ENCODE measurements at places on chromosomes 7 and 10.
A peak's percentile ranks its signal among the peaks of the same experiment; 100 is the strongest.

GRCh38 chr10:49571388-49571787 is 32.5 kb upstream of the ERCC6 start:
- DNase-seq: no peak

- no peak for DNase-seq
Observed at GRCh38 chr7:125241548-125241947, 311.9 kb upstream of the POT1 start.

- no peak for DNase-seq
Observed at GRCh38 chr7:150359622-150360362, 8.8 kb upstream of the REPIN1 start.

GRCh38 chr10:133456041-133456951 is 2.6 kb downstream of the SCART1 start:
- no peak for DNase-seq

- DNase-seq: no peak
Observed at GRCh38 chr10:91883549-91884444, 25.5 kb downstream of the FGFBP3 start.

DNA sequence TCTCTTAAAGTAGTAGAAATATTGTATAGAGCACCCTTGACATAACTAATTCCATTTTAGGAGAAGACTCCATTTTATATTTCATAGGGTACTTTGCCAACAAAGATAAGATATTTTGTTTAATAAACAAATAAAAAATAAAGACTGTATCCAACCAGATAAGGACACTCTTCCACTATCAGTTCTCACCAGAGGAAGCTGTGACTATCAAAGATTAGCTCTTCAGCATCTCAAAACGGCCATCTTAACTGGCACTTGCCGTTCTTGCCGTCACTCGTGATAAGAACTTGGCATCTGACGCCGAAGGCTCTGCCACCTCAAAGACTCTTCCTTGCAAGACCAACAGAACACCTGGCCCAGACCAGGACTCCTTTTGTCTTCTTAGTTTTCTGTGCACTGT is 26.3 kb upstream of the AKR1B1 start:
- no peak for DNase-seq

GRCh38 chr7:2157473-2158279 is 75.1 kb downstream of the MAD1L1 start:
- DNase-seq: no peak

DNA sequence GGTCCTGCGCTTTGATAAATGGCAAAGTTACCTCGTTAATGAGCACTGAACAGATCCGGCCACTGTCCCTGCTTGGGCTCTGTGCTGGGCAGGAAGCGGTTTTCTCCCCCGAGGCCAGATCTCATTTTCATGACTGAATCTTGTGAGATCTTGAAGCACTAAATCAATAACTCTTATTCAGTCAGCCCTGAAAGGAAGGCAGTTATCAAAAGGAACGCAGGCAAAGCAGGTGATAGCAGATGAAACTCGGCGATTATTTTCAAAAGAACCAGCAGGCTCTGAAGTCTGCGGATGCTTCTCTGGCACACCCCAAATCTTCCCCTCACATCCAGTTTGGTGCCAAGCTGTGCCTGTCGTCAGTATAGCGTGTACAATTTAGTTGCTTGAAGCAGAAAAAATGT is 228.7 kb downstream of the BAMBI start:
- no peak for DNase-seq

GRCh38 chr10:48604991-48605508 is at the start of gene ARHGAP22:
ARHGAP22 (minus strand) TSS chr10:48605073; CDS start chr10:48604796, 277 bp downstream.
- no peak for DNase-seq

DNA sequence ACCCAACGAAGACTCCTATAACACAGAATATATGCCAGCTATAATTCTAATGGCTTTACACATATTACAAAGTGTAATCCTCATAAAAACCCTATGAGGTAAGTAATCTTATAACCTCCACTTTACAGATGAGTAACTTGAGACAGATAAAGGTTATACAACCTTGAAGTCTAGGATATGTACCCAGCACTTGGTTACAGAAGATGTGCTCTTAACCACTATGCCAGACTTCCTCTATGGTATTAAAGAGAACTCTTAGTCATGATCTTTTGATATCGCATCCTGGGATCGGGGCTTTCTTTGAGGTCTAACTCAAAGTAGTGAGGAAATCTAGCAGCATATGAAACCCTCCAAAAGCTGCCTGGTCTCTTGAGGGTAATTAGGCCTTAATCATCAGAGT is 319.2 kb upstream of the LRRN3 start:
- DNase-seq: no peak

GRCh38 chr7:36207451-36208291 is 54.6 kb downstream of the EEPD1 start:
- DNase-seq: peak; percentile 51

DNA sequence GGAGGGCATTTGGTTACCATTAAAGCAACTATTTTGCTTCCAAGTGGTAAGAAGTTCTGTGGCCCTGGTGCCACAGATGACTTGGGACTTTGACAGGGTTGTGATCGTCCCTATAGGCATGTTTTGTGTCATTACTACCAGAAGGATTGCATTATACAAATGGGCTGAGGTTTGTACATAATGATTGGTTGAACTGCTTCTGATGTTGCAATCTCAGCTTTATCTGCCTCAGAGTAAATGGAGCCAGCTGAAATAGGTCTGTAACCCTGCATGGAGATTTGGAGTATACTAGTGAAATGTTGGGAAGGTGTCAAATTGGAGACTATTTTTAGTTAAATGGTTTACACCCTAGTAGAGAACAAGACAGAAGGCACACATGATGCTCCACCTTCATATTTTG is 46.1 kb upstream of the SEPTIN7 start:
- no peak for DNase-seq

GRCh38 chr10:12350167-12350872 is 973 bp downstream of the CAMK1D start:
- peak; percentile 51 for DNase-seq

GRCh38 chr10:125538947-125539731 is 143.8 kb downstream of the TEX36 start:
- no peak for DNase-seq

DNA sequence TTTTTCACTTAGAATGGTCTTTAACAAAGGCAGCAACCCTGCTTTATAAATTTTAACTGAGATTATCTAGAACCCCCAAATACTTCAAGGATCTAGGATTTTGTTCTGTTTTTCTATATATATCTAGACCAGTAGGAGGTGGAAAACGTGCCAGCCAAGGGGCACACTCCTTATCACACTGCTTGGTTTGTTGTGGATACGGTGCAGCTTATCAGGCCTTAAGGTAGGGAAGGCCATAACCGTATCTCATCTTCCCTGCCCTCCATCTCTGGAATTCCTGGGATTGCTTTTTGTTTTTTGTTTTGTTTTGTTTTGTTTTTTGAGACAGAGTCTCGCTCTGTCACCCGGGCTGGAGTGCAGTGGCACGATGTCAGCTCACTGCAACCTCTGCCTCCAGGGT is 75.4 kb downstream of the MPLKIP start:
- DNase-seq: no peak

GRCh38 chr10:6353526-6353925 is 150.8 kb downstream of the PFKFB3 start:
- DNase-seq: no peak

DNA sequence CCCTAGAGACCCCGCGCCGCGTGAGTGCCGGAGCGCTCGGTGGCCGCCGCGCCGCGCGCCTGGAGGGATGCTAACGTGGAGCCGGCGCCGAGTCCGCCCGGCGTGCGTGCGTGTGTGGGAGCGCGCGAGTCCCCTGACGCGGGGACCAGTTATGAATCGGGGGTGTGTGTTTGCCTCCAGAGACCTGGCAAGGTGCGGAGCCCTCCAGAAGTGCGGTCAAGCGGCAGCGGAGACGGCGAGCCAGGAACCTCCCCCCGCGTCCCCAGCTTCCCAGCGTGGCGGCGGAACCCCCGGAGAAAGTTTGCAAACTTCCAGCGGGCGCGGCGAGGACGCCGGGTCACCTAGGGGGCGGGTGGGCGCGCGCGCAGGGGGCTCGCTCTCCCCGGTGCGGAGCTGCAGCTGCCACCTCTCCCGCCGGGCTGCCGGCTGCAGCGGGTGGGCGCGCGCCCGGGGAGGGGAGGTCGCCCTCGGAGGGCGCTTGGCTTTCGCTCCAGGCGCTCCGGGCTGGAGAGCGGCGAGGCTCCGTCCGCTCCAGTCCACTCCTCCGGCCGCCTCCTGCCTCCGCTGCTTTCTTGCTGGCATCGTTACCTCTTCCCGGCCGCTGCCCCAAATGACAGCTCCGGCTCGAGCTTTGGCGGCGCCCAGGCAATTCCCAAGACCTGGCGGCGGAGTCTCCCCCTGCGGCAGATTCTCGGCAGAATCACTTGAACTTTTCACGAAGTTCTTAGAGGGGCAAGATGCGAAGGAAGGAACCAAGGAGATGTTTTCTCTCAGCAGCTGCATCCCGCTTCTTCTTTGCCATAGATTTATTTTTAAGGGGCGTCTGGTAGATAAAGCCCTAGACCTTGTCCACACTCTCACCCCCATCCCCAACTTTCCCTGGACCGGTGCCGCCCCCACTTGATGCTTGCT is 2.3 kb upstream of the CREB5 start:
- no peak for DNase-seq

GRCh38 chr10:12241810-12242529 is 46.0 kb downstream of the CDC123 start:
- no peak for DNase-seq

- no peak for DNase-seq
Observed at GRCh38 chr10:130661419-130661818, 525.2 kb downstream of the GLRX3 start.

- no peak for DNase-seq
Observed at GRCh38 chr7:67573639-67574038, 577.0 kb downstream of the TYW1 start.

DNA sequence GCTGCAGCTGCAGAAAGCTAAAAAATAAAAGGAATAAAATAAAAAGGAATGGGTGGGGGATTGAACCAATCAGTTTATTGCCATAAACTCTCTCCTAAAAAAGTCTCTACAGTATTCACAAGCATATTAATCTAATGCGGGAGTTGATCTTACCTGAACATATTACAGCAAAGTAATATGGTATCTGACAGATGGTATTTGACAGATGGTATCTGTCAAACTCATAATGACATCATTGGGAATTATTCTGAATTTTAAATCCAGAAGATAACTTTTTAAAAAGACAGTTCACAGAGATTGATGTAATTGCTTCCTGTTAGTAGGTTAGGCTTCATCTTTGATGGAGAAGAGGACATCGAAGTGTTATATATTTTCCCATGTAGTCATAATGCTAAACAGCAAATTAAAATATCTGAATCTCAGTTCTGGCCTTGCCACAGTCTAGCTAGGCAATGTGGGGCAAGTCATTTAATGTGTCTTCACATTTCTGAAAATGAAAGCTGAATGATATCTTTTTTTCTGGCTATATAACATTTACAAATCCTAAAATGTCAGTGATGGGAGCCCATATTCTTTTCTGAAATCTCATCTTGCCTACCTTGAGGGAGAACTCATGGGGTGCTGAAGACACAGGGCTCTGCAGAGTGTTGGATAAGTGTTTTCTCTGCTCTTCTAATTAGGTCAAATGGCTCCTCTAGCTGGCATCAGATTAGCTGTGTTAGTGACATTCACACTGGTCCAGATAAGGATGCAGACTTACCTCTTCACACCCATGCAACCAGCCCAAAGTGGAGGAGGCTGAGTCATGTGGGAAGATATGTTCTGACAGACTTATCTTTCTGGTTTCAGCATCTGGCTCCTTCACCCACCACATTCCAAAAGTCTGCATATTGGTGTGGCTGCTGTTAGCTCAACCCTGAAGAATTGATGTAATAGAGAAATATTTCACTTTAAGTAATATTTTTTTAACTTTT is 2.1 kb upstream of the LIPM start:
- no peak for DNase-seq

DNA sequence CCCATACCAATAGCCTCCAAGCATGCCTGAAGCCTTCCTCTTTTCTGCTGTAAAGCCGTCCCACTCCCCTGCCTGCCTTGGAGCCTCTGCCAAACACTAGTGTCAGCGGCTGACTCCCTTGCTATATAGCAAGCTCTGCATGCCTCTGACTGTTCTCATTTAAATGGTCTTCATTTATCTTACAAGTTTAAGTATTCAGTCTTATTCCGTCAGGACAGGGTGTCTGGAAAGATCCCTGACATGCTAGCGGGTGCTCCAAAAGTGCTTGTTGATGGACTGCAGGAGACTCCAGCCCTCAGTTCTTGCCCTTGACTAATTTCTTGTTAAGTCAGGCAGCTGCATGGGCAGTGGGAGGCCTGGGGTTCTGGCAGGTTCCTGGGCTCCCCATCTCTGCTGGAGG is 298.7 kb downstream of the GFRA1 start:
- no peak for DNase-seq

GRCh38 chr10:53580465-53580864 is 807.9 kb upstream of the MBL2 start:
- DNase-seq: no peak

- no peak for DNase-seq
Observed at GRCh38 chr7:94433224-94433623, 38.5 kb downstream of the COL1A2 start.

DNA sequence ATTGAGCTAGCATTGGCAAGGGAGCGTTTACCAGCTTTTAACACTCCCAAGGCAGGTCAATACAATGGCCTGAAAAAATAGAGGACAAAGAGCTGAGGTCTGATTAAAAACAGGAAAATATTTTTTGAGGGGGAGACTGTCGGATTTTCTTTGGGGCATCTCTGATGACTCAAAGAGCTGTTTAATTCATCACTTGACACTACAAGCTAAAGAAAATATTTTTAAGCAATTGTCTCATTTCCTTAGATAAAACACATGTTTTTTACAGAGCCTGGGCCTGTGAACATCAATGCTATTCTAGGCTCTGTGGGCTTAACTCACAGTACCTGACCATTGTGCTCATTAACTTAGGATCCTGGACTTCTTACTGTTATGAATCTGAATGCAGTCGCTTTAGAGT is 100.8 kb downstream of the NRP1 start:
- no peak for DNase-seq

DNA sequence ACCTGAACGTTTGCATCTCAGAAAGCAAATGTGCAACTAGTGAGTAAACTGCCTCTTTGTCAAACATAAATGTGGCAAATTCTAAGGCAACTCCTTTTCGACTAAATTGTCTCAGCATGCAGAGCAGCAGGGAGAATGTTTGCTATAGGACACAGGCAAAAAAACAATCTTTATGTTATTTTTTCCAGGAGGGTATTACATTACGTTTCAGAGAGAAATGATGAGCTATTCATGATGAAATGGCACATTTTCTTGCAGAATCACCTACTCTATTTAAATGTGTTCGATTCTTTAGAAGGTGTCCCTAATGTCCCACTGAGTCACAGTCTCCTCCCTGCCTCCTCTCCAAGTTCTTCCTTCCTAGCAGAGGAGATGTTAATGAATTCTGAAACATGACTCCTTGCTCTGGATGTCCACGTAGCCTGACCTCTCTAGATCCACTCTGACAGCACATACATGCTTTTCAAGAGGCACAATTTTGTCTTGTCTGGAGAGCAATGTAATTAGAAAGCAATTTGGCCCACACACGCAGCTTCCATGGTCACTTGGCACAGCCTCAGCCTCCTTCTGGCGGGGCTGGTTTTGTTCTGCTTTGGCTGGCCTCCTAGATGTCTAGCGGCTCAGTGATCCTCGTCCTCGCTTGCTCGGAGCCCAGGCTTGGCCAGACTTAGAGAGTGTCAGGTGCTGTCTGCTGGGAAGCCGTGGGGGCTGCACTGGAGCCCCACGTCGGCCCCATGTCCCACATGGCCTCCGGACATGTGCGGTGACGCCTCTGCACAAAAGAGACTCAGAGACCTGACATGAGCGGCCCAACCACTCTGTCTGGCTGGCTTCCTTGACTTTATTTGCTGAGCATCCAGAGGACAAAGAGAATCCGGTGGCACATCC is 125.7 kb upstream of the ZNF438 start:
- no peak for DNase-seq

GRCh38 chr10:29736366-29737073 is 101.7 kb upstream of the SVIL start:
- DNase-seq: no peak

GRCh38 chr7:99791667-99792369 is 7.8 kb upstream of the CYP3A4 start:
- no peak for DNase-seq
